ENCODE measurements at places on chromosomes 5 and 9.

- no peak for DNase-seq
Observed at GRCh38 chr9:89534515-89535287, 36.8 kb upstream of the SEMA4D start.

DNA sequence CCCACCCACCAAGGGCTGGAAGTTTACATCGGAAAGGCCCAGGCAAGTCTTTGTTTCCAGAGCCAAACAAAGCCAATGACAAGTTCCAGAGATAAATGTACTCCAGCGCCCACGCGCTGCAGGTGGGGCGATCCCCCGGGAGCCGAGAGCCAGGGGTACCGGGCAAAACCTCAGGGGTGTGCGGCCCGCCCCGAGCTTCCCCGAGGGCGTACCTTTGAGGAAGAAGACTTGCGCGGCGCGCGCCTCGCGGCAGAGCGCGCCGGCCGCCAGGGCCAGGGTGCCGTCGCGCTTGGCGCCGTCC, 671 bp downstream of the DUSP1 start:
- no peak for DNase-seq

DNA sequence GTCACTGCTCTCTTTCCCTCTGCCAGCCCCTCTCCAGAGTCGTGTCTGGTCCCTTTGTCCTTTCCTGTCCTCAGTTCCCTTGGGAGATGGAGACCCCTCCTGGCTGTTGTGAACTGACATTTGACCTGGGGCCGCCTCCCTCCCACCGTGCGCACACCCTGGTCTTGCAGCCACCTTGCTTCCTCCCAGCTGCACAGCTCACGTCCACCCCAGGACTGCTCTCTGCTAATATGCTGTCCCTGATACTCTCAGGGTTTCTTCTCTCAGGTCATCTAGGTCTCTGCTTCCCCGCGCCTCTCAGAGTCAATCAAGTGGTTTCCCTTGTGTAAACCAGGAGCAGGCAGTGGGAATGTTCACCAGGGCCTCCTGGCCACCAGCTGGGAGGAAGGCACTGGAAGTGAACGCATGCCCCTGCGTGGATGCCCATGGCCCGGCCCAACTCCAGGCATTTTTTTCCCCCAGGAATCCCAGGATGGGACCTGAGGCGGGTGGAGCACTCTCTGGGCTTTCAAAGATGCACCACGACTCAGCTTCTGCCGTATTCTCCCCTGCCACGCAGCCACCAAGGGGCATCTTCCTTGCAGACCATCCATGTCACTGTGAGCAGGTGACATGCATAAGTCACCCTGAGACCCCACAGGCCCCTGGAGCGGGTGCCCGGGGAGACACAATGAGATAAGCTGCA, 142.4 kb downstream of the OLFM1 start:
- no peak for DNase-seq

DNA sequence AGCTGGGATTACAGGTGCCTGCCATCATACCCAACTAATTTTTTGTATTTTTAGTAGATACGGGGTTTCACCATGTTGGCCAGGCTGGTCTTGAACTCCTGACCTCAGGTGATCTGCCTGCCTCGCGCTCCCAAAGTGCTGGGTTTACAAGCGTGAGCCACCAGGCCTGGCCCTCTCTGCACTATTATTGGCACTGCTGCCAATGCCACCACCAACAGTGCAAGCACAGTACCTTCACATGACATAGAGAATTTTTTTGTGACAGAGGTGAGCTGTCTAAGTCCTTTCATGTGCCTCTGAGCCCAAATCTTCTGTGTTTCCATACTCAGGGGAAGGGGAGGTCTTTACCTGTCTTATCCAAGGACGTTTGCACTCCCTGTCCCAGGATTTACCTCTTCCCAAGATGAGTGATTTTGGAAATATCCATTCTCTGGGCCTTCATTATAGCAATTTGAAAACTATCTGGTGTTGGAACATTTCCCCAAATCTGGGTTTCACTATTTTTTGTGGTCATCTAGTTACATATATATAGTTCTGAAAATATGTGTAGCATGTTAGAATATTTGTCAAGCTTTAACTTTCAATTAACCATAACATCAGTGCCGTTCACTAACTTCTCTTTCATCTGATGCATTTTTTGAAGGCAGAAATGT, 5.4 kb upstream of the CD180 start:
- no peak for DNase-seq

DNA sequence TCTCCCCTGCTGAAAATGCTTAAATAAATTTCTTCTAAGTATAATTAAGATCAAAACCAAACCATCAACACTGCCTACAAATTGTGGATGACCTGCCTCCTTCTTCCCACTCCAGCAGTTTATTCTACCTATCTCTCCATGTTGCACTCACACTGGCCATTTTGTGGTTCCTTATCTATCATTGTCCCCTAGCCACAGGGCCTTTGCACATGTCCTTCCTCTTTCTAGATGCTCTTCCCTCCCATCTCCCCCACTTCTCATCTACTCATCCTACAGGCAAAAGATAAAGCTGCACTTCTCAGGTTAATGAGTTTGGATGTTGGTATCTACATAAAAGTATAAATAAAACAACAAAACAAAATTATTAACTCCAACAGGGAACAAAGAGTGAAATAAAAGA, 70.6 kb upstream of the CCNG1 start:
- DNase-seq, result no peak

DNA sequence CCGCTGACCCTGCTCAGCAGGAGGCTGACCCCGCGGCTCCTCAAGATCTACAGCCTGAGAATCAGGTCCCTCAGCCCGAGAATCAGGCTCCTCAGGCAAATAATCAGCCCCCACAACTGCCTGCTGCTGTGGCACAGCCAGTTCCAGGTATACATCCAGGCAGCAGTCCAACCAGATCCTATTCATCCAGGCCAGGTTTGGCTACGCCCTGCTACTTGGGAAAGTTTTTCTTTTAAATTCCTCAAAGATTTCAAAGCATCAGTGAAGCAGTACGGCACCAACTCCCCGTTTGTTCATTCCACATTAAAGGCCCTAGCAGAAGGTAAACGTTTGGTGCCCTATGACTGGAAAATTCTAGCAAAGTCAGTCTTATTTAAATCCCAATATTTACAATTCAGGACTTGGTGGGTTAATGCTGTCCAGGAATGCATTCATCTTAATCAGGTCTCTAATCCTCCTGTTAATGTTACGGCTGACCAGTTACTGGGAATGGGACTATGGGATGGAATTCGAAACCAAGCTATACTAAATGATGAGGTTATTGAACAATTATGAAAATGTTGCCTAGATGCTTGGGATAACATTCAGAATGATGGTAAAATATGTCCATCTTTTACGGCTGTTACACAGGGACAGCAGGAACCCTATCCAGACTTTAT, 102.3 kb downstream of the SYK start:
- DNase-seq, result no peak

DNA sequence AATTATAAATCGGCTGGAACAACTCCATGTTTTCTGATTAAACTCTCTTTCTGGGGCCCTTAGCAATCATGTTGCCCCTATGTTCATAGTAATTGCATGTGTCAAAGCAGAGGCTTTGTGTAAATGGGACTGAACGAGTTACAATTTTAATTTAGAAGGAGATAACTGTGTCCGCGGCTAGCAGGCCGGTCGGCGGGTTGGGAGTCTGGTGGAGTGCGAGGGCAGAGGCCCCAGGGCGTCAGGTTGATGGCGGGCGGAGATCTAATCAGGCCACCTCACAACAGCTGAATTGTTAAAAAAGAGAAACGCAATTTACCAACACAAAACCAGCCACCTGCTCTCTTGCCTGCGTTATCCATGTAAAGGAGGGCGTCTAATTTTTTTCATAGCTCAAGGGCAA, 134.9 kb upstream of the LPCAT1 start:
- DNase-seq, result no peak

DNA sequence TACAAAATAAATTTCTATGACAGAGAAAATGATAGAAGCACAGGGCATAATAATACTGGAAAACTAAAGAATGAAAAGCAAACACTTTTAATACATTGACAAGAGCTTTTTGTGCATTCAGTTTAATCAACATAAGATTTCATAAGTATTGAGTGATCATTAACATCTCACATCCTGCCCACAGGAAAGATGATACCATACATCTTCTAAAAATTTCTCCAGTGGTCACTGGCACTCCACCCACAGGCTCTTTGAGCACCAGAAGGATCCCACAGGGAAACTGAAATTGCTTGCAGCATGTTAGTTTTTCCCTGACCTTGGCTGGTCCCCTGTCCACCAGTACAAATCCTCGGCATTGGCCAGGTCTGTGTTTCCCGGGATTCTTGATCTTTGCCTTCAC, 186.0 kb downstream of the CEMIP2 start:
- no peak for DNase-seq

DNA sequence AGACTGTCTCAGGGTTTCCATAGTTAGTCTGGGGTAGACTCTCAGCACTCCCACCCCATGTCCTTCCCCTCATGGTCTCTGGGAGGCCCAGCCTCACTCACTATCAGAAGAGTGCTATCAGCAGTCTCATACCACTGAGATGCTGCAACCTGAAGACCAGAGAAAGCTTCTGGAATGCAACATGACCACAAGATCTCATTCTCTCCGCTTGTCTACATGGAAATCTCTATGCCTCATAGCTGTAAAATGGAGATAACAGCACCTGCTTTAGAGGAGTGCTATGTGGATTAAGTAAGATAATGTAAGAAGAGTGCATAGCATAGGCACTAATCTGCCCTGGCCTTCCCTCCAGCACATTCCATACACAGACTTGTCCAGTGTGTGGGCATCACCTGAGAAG, 47.0 kb upstream of the ZNF169 start:
- DNase-seq, result no peak

GRCh38 chr5:14277385-14278320, 134.5 kb downstream of the TRIO start:
- DNase-seq, result no peak

DNA sequence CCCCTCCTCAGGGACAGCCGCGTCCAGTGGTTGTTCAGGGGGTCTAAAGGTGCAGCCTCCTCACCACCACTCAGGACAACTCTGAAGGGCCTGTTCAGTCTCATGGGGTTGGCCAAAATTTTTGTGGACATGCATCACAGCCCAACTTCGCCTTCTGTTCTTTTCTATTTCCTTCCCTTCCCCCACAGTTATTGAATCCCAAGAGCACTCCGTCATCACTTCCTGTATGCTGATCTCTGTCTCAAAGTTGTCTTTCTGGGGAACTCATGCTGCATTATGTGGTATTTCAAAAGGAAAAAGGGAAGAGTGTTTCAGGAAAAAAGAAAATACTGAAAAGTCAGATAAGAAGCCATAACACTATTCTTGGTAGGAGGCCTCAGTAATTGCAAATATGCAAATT, 355.4 kb downstream of the CAAP1 start:
- no peak for DNase-seq

GRCh38 chr9:5389109-5389732, 48.5 kb downstream of the PLGRKT start:
- peak; percentile 45 for DNase-seq

GRCh38 chr5:159120446-159120845, 20.7 kb upstream of the EBF1 start:
- no peak for DNase-seq

DNA sequence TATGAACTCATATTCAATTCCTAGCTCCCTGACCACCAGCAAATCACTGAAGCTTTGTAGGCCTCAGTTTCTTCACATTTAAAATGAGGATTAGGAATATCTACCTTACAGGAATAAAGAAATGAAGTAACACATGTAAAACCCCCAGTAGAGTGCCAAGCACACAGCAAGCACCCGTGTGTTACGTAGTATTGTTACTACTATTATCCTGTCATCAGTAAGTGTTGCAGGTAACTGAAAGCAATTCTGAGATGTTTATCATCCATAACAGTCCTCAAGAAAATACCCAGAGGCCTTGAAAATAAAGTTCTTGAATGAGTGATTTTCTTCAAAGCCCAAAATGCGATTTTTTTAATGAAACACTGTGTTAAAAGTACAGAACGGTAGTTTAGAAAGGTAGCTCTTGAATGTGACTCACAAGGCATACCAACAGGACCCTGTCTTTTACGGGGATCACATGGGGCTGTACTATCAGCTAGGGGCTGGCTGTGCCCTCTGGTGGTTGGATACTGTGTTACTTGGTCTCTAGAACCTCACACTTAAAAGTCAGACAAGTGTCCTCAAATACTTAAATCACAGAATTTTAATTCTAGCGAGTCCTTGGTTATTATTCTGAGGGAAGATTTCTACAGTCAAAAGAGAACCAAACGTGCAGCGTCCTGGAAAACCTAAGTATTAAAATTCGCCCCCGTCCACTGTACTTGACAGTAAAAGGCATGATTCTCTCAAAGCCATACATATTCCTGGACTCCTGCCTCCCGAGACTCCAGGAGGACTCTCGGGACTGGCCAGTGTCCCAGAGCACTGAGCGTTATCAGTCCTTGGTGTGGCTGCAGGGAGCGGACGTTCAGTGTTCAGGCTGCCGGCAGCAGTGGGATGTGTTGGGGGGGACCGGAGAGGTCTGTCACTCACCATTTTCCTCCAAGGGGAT, 725 bp downstream of the NDUFB6 start:
- DNase-seq, result peak; percentile 60

DNA sequence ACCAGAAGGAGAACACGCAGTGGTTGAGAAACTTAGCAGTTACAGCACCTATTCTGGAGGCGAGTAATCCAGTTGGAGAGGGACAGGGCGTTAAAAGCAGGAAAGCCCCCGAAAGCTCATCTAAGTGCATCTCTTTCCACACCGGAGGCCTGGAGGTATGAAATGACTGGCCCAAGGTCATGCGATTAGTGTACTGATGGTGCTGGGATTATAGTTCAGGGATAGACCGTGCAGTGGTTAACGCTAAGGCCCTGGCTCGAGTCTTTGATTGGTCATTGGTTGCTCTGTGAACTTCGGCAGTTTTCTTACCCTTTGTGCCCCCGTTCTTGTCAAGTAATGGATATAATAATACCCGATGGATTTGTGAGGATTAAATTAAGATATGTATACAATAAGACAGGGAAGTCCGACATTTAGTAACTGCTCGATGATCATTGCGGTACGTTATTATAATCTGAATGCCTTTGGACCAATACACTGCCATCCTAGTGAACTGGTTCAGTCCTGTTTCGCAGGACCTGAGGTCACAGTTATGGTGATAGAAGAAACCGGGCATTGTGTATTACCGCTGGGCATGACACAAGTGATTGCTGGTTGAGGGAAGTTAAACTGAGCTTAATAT, 960 bp downstream of the CANX start:
- DNase-seq, result no peak

GRCh38 chr9:14300040-14300439, 13.9 kb downstream of the NFIB start:
- DNase-seq, result no peak

GRCh38 chr9:77953590-77953989, 78.0 kb downstream of the GNAQ start:
- DNase-seq, result no peak

DNA sequence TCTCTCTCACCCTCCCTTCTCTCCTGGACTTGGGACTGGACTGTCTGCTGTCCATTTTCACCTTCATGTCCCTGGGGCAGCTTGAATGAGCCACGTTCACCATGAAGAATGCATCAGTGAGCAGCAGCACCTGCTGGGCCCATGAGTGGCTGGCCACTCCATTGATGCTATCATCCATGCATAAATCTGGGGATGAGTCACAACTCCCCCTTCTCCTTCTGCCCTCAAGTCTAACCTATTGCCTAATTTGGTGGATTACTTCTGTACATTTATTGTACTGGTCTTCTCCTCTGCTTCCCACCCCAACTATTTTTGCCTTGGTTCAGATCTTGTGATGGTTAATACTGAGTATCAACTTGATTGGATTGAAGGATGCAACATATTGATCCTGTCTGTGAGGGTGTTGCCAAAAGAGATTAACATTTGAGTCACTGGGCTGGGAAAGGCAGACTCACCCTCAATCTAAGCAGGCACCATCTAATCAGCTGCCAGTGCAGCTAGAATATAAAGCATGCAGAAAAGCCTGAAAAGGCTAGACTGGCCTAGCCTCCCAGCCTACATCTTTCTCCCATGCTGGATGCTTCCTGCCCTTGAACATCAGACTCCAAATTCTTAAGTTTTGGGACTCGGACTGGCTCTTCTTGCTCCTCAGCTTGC, 46.7 kb downstream of the GDNF start:
- DNase-seq, result peak; percentile 71
